ENCODE measurements at places on chromosomes 3 and 15.

GRCh38 chr15:58065445-58066041 lies at the start of gene ALDH1A2:
TSS of gene ALDH1A2 (minus strand) at chr15:58065711. CDS start at chr15:58065650, 61 bp downstream.
- DNase-seq = peak; percentile 68

DNA sequence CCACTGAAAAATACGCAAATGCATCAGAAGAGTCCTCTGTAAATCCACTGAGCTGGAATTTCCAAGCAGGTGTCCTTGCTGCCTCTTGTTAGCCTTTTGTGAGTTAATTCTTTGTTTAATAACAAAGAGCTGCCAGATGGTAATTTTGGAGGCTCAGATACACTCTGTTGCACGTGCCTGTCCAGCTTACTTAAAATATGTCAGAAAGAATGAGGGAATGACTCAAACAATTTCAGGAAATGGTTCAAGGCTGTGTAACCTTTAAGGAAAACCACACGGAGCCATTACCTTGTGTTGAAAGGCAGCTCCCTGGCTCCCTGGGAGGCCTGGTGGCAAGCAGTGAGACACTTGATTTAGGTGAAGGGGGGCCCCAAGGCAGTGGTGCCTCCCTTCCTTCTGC lies 302.2 kb upstream of the CTDSPL start:
- DNase-seq = no peak

DNA sequence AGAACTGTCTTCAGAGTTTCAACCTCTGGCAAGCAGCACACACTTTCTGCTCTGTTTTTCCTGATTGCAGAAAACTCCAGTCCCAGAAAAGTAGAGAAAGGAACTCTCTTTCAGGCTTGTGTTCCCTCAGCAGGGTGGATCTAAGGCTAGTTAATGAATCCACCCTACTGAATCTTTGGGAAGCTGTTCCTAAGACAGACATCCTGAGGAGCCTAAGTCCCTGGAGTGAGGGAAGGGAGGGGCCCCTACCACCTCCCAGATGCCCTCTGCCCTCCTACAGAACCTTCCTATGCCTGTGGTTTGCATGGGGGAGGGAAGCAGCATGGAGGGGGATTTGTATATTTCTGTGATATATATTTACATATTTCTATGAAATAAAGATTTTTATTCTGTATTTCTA lies 124.4 kb downstream of the ANO10 start:
- no peak for DNase-seq

DNA sequence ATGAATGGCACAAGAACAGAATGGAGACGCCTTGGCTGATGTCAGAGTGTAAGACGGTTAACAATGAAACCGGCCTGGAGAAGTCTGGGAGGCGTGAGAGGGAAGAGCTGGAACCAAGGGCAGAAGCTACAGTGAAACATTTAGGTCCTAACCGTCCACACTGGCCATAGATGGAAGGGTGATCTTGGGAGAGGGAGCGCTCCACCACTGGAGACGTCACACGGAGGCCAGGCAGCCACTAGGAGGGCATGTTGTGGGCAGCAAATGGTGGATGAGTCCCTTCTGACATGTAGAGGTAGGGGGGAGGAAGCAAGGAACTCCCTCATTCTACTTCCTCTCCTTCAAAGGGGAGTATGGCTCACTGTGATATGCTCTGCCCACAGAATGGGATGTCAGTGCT lies 23.8 kb downstream of the FEM1B start:
- DNase-seq = peak; percentile 4

- DNase-seq = no peak
Observed at GRCh38 chr15:58741032-58741431, 8.5 kb downstream of the ADAM10 start.

- peak; percentile 21 for DNase-seq
Observed at GRCh38 chr3:184466413-184466960, 86.6 kb downstream of the CHRD start.

DNA sequence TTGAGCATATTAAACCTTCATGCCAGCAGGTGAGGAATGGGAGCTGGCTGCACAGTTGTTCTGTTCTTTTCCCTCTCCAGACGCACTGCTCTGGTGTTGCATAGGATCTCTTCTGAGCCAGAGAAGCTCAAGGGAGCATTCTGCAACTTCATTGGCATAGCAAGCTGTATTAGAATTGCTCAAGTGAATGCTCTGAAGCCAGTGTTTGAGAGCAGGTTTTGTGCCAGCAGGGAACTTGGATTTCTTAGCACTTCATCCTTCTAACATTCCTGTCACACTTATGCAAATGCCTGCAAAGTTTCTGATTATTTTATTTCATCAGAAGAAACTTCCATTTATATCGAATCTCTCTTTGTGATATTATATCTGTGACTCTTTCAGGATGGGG lies 366.6 kb downstream of the AGBL1 start:
- no peak for DNase-seq

GRCh38 chr15:22263738-22264137 lies 183.4 kb downstream of the OR4M2 start:
- no peak for DNase-seq

DNA sequence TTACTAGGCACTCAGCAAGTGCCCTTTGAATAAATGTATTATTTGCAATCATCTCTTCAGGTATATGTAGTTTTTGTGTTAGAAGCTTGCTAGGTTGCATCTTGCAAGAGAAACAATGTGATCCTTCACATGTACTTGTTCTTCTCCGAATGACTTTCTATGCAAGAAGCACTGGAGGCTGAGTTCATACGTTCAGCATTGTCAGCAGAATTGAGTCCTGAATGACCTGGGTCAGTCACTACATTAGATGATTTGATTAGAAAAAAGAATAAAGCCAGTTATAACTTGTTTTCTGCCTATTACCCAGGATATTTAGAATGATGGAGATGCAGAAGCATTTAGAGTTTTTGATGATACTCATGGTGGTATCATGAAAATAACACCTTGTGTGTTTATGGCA lies 479.1 kb upstream of the TPRG1 start:
- no peak for DNase-seq

- no peak for DNase-seq
Observed at GRCh38 chr15:33309602-33310276, 1.0 kb upstream of the RYR3 start.

DNA sequence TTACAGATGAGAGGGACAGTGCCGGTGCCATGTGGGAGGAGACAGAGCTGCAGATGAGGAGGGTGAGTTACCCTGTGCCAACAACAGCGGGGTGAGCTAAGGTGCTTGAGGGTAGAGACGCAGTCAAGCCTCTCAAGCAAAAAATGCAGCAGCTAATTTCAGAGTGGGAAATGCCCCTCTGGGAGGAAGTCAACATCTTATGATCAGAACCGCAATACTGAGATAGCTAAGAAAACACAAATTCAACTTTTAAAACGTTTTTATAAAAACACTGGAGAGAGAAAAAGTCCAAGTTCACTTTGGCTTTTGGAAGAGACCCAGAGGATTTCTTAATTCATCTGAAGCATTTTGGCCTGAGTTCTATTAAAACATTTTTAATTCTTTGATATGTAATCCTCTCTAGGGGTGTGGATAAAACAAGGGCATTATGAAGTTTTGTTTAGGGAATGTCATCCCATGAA lies 319.2 kb downstream of the SLC9A9 start:
- no peak for DNase-seq

- DNase-seq = no peak
Observed at GRCh38 chr3:58411851-58412830, 21.5 kb downstream of the PDHB start.

DNA sequence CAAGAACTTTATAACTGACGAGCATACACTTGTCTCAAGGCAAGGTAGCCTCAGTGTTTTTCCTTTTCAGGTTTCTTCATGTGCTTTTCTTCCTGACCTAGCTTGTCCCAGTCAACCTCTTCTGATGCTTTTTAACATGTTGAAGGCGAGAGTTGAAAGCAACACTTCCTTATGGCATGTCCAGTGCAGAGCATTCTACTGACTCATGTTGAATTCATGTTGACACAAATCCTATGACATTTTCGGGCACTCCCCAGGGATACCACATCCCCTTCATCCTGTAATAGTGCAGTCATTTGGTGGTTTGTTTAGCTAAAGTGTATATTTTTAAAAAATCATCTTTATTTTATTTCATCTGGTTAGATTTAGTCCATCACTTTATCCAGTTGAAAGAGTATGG lies 75.9 kb upstream of the CBLB start:
- no peak for DNase-seq

- DNase-seq = no peak
Observed at GRCh38 chr15:93826293-93826692, 405.1 kb upstream of the MCTP2 start.

All from mucosa of gallbladder (tissue), 1 donor.